DMS153 (cell line): ENCODE measurements at places on chromosomes 13 and 19.

- DNase-seq: no peak
Measured at GRCh38 chr13:44096901-44097300, 217.2 kb downstream of the LACC1 start.

GRCh38 chr19:1354970-1355567 lies 28.6 kb upstream of the NDUFS7 start:
- DNase-seq: no peak

DNA sequence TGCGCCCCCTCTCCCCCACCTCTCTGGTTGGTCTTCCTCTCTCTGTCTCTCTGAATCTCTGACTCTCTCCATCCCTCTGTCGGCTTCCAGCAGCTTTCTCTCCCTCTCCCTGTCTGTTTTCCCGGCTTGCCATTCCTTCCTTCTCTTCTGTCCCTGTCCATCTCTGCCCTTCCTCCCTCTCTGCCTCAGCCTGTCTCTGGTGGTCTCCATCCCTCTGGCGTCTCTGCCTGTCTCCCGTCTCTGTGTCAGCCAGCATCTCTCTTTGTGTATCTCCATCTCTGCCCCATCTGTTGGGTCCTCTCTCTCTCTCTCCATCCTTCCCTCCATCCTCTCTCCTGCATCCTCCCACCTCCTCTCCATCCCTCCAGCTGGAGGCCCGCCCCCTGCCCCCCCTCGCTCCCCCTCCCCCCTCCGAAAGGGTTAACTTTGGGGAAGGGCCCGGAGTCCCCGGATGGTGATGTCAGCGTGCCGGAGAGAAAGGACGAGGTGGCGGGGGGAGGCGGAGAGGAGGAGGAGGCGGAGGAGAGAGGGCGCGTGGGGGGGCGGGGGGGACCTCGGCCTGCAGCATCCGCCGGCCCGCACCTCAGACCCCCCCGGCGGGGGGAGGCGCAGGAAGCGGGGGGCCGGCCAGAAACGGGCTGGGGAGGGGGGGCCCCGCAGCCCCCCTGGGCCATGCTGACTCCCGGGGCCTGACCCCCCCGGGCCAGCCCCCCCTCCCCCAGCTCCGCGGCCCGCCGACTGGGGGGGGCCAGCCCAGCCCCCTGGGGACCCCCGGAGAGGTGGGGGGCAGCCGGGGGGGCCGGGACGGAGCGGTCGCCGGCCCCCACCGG lies at the start of gene BRSK1:
Gene BRSK1 (plus strand): TSS at position 450 of the 830 bp plus-strand sequence. CDS start 446 bp downstream, outside the sequence.
- DNase-seq: peak; percentile 54

DNA sequence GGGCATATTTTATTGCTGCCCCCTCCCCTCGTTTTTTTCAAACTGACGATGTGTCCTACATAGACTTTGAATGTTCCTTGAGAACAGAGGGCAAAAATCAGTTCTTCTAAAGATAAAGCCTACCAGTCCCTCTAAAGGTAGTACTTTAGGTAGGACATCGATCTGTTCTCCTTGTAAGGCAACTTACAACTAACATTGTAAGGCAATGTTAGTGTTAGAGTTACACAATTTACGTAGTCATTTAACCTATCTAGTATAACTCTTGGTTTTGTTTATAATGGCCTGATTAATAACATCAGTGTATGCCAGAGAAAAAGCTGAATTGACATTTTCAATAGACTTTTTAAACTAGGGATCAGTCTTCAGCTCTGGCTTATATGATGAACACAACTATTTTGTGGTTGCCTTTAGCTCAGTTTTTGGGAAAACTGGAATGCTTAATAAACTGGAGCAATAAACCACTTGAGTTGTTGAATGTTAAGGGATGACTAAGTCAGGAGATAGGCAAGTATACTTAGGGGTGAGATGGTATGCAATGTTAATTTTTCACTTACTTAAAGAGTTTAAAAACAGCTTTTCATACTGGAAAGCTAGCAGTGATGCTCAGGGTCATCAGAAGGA lies 2.2 kb downstream of the NDFIP2 start:
- no peak for DNase-seq

- no peak for DNase-seq
Measured at GRCh38 chr19:17118957-17119356, 43.4 kb downstream of the MYO9B start.

DNA sequence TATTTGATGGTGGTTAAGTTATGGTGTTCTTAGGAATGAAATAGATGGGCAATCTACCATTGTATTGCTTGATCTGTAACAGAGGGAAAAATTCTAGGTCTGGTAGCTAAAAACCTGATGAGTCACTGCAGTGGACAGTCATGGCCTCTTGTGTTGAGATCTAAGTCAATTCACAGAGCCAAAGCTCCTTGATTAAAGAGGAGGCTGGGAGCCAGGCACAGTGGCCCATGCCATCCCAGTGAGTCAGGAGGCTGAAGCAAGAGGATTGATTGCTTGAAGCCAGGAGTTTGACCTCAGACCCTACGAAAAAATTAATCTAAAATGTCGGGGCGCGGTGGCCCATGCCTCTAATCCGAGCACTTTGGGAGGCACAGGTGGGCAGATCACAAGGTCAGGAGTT lies 67.1 kb upstream of the KPNA3 start:
- DNase-seq: no peak

GRCh38 chr19:48329167-48329891 lies 4.0 kb downstream of the EMP3 start:
- no peak for DNase-seq

DNA sequence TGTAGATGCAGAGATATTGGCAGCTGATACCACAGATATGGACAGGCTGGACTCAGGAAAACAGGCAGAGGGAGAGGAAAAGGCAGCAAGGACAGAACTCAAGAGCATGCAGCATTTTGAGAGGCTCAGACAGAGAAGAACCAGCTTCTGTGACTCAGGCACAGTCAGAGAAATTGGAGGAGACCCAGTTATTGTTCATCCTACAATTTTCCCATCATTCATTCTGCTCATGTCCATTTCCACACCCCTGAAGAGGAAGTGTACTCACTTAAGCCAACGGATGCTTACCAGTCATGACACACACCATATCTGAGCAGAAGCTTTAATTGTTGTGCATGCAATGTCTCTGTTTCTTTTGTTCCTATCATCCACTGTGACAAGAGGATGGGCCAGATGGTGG lies 359.8 kb upstream of the HTR2A start:
- DNase-seq: no peak

DNA sequence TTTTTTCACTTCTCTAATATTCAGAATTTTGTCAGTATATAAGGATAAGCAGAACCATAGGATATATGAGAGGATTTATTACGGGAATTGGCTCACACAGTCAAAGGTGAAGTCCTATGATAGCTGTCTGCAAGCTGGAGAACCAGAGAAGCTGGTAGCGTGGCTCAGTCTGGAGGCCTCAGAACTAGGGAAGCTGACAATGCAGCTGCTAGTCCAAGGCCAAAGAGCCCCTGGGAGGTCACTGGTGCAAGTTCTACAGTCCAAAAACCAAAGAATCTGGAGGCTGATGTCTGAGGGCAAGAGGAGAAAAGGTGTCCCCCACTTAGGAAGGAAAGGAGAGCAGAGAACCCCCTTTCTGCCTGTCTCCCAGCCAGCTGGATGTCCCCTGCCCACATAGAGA lies 114.4 kb downstream of the RNF17 start:
- no peak for DNase-seq

GRCh38 chr13:110283736-110284517 lies 23.0 kb downstream of the COL4A1 start:
- DNase-seq: no peak

GRCh38 chr13:44128552-44129001 lies 245.0 kb upstream of the SERP2 start:
- no peak for DNase-seq

- no peak for DNase-seq
Measured at GRCh38 chr13:86922936-86923335, 748.2 kb upstream of the SLITRK5 start.

DNA sequence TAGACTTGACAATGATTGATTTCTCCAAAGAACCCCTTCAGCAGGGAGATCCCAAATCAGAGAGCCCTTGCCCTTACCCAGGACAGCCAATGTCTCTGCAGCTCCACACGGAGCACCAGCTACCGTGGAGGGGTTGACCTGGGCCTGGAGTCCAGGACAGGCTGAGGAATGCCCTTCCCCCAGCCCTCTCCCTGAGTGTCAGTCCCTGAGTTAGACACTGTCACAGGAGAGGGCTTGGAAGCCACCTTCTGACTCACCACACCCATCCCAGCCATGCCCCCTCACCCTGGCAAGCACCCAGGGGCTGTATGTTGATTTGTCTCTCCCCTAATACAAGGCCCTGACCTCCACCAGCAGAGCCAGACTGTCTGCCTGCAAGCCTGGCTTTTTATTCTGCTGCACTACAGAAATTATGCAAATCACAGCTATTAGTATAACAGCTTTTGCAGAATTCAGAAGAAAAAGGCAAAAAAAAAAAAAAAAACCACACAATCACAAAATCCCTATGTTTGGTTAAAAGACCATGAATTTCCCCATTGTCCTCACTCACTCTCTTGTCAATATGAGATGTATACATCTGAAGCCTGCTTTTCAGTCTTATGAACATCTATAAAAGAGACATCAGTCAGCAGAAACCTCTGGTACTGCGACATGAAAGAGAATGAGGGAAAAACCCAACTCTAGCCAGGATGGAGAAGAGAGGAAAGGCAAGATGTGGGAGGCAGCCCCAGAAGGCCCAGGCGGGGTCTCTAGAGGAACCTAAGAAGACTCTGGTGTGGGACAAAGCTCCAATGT lies 240.7 kb downstream of the UQCRFS1 start:
- no peak for DNase-seq
